ENCODE measurements at places on chromosomes 11 and 22.

GRCh38 chr11:25536289-25536688 is 795.6 kb upstream of the ANO3 start:
- no peak for DNase-seq

- no peak for DNase-seq
Observed at GRCh38 chr11:20161230-20161918, 1.1 kb upstream of the DBX1 start.

- DNase-seq, result no peak
Observed at GRCh38 chr22:44805711-44806110, 53.3 kb downstream of the ARHGAP8 start.

GRCh38 chr11:30823119-30823518 is 237.0 kb upstream of the MPPED2 start:
- DNase-seq, result no peak

DNA sequence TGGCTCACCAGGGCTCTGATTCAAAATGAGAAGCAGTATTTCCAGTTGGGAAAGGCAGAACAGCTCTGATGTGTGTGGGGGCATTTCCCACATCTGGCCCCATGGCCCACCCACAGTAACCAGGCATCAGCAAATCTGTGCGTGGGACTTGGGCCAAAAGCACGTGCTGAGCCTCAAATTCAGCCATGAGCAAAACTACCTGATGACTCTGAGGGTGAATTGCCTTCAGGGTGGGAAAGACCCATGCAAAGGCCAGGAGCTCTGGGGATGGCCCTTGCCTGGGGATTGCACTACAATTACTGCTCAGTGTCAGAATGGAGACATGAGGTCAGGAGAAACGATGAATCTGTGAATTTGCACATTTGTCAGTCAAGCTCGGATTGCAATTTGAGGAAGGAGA is 20.9 kb downstream of the TP53AIP1 start:
- no peak for DNase-seq

DNA sequence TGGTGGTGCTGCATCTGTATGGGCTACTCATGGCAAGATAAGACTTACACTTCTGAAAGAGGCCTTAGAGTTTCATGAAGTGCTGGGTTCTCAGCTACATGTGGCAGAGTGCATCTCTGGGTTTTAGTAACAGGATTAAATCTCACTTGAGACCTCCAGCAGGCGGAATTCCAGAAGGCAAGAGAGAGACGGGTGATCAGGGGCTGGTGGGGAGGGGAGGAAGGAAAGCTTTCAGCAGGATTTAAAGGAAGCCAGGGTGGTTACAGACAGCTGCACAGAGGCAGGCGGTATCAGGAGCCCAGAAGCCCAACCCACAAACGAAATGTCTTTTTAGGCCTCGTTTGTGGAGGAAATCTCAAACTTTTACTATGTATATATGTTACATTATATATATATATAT is 56.2 kb upstream of the CD82 start:
- no peak for DNase-seq

DNA sequence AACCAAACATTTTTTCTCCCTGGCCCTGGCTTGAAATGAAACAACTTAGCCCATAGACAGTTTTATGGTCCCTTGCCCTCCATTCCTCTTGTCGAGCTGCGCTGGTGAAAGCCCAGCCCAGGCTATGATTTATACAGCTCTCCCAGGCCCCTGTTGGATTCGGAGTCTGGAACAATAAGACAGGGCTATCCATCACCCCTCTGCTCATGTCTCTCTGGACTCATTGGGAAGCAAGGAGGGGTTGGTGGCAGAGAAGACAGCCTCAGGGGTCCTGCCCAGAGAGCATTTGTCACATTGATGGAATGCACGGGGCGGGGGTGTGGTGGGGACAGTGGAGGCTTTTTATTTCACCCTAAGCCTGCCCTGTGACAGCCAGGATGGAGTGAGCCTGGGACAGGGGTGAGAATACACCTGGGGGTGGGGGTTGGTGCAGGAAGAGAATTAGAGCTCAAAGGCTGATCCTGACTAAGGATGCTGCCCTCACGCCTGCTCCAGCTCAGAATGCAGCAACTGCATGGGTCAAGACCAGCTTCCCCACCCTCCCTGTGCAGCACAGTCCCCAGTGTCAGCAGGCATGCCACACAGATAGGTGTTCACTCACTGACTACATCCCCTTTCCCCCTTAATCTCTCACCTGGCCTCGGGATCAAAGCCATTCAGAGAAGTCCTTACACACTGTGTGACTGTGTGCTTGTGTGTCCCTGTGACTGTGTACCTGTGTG is 10.0 kb upstream of the PKNOX2 start:
- no peak for DNase-seq

DNA sequence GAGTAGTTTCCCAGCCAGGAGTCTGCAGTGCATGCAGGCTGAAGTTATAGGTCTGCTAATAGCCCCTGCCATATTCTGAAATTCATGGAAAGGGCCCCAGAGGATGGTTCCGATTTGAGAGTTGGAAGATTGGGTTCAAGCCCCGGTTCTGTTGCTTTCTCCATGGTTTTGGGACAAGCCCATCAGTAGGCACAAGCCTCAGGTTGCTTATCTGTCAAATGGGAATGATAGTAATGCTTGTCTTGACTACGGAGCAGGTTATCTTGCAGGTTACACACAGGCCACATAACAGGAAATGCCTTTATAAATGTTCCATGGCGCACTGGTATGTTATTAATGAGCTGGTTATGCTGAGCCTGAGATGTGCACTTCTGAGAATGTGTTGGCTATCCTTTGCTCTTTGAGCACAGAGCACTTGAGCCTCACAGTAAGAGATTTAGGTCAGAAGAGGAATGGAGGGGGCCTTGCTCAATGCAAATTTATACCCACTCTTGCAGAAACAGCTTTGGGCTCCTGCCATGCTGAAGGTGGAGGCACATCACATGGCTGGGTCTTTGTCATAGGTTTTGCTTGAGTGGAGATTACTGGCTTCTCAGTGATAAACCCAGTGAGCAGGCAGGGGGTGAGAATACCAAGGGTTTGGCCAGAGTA is 47.1 kb downstream of the ZNRF3 start:
- no peak for DNase-seq

- no peak for DNase-seq
Observed at GRCh38 chr11:66904055-66904454, 47.2 kb downstream of the LRFN4 start.

DNA sequence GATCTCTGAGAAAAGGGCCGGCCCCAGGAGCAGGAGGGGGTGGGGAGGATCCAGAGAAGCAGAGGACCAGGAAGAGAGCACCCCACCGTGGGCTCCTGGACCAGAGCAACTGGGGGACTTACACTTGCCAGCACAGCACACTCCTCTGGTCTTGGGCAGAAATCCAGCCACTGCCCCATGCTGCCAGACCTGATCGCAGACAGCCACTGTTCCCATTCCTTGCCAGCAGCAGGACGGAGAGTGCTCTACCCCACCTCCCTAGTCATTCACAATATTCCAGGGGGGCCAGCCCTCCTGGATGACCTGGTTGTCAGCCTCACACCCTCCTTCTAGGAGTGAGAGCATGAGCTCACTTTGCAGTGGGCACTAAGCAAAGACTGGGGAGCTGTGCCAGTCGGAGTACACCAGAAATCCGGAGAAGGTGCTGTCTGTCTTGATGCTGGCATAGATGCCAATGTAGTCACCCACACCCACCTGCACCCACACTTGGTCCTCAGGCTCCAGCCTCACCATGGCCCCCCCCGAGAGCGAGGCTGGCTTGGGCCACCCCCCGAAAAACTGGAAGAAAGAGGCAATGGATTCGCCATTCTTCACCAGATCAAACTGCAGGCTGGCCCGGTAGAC is 1.6 kb downstream of the C1QTNF5 start:
- no peak for DNase-seq

GRCh38 chr11:121257289-121257688 is 35.3 kb upstream of the SC5D start:
- no peak for DNase-seq

DNA sequence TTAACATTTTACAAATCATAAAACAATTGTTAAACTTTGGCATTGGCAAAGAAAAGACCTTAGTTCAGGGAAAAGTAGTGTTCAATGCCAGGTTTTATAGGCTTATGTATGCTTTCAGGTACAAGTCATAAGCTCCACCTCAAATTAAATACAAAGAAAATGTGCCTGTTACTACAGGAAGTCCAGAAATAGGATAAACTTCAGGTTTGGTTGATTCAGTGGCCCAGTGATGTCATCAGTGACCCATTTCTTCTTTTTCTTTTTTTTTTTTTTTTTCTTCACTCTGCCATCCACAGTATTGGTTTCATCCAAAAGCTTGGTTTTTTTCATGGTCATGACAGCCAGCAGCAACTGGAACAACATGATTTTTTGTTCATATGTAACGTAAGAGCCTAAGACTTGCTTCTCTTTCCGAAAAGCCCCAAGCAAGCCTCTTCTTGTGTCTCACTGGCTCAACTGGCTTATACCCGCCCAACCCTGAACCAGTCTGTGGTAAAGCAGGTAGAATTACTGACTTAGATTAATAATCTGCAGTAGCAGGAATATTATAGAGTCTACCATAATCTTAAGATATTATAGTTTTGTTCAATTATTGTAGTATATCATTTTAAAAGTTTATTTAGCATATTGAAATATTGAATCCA is 46.2 kb downstream of the TTC17 start:
- DNase-seq, result no peak

DNA sequence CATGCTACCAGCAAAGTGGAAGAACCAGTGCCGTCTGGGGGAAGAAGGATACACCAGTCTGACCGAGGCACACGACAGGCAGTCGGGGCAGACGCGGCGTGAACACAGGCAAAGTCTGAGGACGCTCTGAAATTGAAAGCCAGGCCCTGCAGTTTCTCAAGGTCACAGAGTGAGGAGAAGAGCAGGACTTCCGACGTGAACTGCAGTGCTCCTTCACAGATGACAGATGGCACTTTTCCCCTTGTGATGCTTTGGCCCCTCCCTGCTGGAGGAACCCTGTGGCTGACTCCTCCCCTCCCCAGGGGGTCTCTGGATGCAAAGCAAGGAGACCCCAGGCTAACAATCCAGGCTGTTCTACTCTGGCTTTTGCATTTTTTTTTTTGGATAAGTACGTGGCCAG is 19.6 kb upstream of the JAM3 start:
- DNase-seq, result no peak

DNA sequence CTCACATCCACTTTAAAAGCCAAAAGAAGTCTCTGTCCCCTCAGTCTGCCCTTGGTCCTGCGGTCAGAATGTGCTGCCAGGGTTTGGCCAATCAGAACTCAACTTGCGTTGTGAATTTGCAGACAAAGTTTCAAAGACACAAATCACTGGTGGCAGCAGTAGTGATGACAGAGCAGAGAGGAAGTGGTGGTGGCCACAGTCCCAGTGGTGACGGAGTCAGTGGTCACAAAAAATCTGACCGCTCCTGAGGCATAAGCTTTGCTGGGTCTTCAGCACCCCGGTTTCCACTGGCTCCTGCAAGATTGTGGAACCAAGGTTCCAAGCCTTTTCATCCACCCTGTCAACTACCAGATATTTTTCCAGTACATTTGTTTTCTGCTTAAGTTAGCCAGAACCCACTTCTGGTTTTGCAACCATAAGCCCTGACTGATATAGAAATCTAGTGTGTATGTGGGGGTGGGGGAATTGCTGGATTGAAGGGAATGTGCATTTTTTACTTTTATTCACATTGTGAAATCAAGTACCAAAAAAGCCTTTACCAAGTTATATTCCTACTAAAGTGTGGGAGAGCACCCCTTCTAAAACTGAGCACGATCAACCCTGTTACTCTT is 112.3 kb downstream of the TMPRSS5 start:
- no peak for DNase-seq

DNA sequence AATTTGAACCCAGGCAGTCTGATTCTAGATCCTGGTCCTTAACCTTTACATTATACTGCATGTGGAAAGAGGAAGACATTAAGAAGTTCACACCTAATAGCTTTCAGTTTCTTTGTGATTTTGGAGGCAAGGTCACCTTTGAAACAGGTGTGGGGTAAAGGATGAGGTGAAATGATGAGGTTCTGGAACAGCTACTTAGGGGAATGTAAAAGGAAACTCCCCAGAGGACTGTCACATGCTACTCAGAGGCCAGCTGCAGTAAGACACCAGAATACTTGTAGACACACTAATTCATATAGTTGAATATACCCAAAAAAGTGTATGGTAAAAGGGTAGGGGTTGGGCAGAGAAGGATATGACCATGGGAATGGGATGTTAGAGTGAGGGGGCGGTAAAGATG is 5.4 kb downstream of the APIP start:
- DNase-seq, result no peak

DNA sequence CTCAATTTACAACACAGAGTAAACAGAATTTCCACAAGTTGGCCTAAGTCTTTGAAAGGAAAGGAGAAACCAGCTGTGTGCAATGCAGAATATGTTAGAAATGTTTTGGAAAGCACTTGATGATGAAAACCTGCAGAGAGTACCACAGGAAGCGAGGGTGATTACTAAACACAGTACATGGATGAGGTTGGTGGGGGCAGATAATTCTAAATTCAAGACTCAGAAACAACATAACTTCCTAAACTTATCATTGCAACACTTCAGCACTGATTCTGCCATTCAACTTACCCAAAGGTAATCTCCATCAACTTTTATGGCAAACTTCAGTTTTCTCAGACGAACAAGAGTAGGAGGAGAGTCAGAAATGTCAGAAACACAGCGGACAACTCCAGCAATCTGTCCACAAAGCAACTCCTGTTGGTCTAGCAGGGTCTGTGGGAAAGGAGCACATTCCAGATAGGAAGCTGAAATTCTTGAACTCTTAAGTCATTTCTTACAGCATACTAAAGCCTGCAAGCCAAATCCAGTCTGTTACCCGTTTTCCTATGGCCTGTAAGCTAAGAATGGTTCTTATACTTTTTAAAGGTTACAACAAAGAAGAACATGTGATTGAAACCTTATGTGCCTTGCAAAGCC is 6.8 kb downstream of the HPS4 start:
- no peak for DNase-seq

- no peak for DNase-seq
Observed at GRCh38 chr11:9643751-9644150, 20.1 kb upstream of the SWAP70 start.

DNA sequence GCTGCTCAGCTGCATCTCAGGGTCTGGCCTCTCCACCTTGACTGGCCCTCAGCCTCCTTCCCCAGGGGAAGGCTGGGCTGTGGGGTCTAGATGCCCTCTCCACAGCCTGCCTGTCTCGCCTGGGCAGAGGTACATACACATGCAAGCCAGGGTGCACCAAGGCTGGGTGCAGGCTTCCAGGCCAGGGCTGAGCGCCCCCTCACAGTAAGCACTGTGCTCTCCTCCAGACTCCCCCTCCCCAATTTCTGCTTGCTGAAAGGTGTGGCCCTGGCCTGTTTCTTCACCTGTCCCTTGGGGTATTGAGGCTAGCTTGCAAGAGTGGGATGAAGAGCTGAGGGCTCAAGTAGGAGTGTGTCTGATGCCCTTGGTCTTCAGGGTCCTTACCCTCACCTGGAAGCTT is 22.5 kb downstream of the RELT start:
- DNase-seq, result no peak
